Stimulated activated CD4-positive, alpha-beta T cell treated with anti-CD3 and anti-CD28 coated beads, Interleukin-12 subunit alpha, Interleukin-12 subunit beta, amount 100 ng/mL, for 24 hours (primary cell): ENCODE measurements at places on chromosomes 2 and 18.

- no peak for DNase-seq
Observed at GRCh38 chr2:215883799-215884198, 129.6 kb downstream of the MREG start.

DNA sequence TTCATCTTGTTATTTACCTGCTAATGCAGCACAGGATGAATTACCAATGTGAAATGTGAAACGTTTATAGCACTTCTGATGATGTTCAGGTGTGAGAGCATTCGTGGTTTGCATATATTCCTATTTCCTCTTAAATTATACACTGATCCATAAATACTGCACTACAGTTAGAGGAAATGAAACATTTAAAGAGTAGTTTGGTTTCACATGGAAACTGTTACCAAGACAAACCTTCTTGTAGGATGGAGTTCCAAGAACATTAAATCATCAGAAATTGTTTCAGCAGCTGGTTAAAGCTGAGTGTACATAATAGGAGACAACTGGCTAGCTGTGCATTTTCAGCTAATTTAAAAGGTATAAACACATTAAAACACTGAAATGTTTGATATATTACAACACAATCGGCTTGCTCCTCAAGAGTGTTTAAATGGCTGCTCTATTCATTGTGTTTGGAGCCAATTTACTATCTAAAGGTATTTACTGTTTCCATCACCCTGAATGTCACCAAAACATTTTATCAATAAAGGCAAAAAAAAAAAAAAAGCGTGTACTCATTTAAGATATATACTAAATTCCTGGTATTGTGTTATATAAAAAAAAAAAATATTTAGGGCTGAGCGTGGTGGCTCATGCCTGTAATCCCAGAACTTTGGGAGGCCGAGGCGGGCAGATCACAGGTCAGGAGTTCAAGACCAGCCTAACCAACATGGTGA lies 100.6 kb downstream of the DYM start:
- no peak for DNase-seq

DNA sequence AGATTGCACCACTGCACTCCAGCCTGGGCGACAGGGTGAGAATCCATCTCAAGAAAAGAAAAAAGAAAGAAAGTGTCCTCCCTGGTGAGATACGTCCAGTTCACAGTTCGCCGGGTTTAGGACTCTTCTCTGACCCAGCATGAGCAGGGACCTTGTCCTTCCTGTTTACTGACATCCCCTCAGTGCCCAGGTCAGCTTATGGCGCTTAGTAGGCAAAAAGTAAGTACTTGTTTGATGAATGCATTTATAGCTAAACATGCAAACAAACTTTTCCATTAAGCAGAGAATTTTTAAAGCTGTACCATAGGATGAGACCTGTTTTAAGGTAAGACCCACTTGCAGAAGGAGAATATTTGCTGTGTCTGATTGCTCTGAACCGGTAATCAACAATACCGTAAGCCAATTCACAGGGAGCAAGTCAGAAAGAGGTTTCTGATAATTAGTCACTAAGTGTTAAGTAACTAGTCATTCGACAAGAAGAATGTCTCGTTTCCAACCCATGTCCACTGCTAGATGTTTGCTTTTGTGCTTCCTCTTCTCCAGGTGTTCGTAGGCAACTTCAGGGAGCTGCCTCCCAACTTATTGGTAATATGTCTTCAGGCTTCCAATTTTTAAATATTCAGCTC lies 40.0 kb downstream of the MOGAT1 start:
- DNase-seq: no peak

GRCh38 chr2:66545258-66545657 lies 110.3 kb downstream of the MEIS1 start:
- DNase-seq: no peak

DNA sequence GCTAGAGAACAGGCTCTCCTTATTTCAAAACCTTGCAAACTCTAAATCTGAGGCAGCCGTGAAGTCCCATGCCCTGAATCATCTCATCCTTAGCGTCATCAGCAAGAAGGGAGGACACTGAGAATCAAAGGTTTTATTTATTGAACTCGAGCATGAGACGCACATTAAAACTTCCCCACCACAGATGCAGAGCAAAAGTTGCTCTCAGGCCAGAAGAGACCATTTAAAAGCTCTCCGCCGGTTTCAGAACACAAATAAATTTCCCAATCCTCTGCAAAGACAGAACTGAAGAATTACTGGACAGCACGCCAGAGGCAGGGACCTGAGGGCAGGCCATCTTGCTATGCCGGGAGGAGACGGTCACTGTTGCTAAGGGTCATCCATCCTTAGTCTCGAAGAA lies 1.3 kb downstream of the AMMECR1L start:
- no peak for DNase-seq

DNA sequence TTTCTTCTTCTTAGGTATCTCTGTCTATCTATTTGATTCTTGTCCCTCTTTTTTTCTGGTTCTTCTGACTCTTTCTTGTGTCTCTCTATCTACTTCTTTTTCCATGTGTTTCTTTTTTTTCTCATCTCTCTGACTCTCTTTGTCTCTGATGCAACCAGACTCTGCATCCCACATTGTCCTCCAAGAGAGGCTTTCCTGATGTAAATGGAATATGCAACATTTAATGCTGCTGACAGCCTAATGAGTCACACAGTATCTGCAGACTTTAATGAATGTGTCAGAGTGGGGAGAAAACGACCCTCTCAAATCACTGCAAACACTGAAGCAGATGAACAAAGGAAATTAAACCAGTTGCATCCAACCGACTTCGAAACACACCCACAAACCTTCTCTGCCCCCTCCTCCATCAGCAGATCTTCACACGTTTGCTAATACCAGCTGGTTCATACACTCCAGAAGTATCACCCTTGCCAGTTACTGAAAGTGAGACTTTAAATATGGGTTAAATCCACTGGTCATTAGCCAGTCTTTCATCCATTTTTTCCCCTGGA lies 351.5 kb downstream of the TXNL1 start:
- DNase-seq: no peak

GRCh38 chr2:1638281-1638860 lies 105.9 kb downstream of the PXDN start:
- no peak for DNase-seq

DNA sequence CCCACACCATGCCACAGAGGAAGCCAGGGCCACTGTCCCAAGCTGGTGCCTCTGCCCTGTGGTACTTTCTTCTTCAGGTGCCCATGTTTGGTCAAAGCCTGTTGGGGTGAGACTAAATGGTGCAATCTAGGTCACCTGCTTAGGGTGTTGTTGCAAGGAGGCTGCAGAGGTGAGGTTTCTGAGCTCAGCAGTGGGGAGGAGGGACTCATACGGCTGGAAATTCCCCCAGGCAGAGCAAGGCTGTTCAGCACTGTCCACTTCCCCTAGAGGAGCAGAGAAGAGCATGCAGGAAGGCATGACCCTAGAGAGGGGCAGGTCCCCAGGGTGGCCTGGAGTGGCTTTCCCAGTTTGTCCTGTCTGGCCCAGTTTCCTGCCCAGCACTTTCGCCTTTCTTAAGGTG lies 211.0 kb downstream of the HAUS1 start:
- no peak for DNase-seq

DNA sequence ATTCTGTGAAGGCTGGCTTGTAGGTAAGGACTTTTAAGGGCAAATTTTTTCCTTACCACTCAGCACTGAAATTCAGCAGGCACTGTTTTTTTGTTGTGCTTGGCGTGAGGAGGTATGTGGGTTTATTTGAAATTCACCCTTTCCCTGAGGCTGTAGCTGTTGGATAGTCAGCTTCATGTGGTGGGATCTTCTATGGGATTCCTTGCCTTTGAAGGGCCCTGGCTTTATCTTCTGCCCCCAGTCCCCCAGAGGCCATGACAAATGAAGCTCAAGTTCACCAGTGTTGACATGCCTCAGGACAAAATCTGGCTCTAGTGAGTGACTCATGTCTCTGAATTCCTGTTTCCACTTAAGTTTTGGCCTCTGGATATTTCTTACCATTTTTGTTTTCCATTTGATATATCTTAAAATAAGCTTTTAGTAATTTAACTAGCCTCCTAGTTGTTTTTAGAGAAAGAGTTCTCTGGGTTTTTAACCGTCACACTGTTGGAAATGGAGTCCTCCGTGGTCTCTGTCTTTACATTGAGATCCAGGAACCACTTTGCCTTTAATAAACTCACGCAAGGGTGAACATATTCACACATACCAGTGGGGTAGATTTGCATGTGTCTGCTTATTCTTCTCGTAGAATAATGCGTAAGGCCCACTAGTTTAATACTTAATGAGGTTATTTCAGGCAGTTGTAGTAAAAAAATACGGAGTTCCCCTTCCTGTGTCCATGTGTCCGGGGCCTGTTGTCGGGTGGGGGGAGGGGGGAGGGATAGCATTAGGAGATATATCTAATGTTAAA lies 211.1 kb upstream of the FAM98A start:
- DNase-seq: no peak

DNA sequence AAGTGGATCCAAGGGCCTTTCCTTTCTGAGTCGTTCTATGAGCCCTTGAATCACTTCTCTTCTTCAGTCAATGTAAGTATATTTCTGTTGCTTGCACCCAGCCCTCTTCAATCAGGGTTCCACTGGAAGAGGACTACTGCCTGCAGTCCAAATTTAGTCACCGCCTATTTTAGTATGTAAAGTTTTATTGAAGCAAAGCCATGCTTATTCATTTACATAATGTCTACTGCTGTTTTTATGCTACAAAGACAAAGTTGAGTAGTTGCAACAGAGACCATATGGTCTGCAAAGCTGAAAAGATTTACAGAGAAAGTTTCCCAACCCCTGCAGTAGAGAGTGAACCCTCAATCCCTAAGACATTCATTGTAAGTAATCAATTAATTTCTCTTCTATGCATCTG lies 332.5 kb upstream of the TNP1 start:
- DNase-seq: no peak

DNA sequence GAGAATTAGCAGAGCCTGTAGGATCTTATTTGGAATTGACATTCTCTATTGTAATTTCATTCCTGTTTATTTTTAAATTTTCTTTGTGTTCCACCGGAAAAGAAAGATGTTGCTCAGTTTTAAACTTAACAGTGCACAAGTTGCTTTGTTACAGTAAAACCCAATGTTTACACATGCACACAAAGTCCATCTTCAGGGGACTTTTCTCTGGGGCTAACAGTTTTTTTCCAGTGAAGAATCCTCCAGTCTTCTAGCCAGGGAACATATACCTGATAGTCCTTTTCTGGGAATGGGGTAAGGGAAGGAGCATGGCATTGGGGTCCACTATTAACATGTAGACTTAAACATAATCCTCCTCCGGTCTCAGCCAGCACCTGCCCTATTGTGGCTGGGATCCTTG lies 25.2 kb upstream of the MRPL33 start:
- no peak for DNase-seq

GRCh38 chr2:33250417-33251029 lies 225.9 kb upstream of the RASGRP3 start:
- no peak for DNase-seq

DNA sequence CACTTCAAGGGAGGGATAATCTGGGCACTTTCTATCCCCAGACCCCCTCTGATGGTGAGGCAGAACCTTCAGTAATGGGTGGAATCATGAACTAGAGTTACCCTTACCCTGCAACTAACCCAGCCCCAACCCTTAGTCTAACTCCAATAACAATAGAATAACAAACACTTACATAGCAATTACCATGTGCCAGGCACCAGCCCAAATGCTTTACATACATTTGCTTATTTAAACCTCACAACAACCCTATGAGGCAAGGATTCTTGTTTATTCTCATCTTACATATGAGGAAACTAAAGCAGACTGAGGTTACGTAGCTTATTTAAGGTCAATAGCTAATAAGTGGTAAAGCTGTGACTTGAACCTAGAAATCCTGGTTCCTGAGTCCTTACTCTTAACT lies 132.8 kb downstream of the CYP26B1 start:
- DNase-seq: no peak

DNA sequence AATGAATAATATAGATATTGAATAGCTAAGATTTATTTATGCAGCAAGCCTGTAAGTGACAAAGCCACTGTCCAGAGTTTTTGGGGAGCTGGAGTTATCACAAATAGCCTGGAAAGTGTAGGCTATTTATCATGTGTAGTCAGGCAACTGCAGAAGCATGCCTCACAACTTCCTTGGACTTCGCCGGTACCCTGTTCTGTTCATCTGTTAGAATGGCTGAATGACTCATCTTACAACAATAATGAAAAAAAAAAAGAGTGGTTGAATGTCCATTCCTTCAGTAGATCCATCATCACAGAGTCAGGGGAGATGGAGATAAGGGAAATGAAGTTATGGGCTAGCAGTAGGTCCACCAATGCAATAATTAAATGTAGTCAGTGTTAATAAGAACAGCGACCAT lies 24.0 kb upstream of the ATP5MC3 start:
- DNase-seq: no peak

DNA sequence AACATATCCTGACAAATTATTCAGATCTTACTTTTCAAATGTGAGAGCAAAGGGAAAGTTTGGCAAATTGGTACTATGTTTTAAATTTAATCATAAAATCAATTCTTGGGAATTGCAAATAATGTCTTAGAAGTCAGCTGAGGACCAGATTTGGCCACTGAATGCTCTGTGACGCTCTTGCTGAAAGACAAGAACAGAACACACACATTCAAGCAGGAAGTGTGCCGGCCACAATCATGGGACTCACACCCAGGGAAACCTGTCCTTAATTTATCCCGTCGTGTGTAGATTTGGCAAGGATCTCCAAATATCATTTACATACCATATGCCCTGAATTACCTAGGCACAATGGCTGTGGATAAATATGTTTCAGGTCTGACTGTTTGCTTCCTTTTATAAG lies 253.1 kb downstream of the TCF4 start:
- DNase-seq: no peak

GRCh38 chr18:36912887-36913286 lies 84.0 kb downstream of the KIAA1328 start:
- DNase-seq: no peak

DNA sequence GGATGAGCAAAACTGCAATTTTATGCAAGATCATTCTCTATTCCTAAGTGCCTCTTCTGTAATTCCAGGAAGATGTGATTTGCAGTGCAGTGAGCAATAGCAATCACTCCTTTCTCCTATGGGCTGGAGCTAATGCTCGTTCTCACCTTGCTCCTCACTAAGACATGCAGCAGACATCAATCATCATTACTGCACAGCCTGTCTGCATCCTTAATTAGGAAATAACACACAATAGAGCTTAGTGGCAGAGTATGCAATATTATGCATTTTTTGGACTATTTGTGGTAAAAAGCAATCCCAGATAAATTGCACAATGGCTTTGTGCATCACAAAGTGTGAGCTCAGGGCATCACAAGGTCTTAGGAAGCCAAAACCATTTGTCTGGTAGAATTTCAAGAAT lies 32.6 kb upstream of the RAPH1 start:
- DNase-seq: no peak

- DNase-seq: no peak
Observed at GRCh38 chr2:62933398-62933917, 117.2 kb upstream of the OTX1 start.

- no peak for DNase-seq
Observed at GRCh38 chr2:228731517-228731916, 539.6 kb downstream of the PID1 start.

- DNase-seq: peak; percentile 62
Observed at GRCh38 chr2:26577442-26578112, 63.6 kb downstream of the CIB4 start.

GRCh38 chr2:207135801-207136457 lies 29.8 kb downstream of the KLF7 start:
- DNase-seq: no peak

GRCh38 chr2:85594715-85595300 lies 737 bp upstream of the RNF181 start:
- DNase-seq: no peak
